ENCODE measurements at places on chromosomes 6 and 20.

GRCh38 chr20:21127201-21127981 is 1.5 kb downstream of the KIZ start:
- no peak for DNase-seq

DNA sequence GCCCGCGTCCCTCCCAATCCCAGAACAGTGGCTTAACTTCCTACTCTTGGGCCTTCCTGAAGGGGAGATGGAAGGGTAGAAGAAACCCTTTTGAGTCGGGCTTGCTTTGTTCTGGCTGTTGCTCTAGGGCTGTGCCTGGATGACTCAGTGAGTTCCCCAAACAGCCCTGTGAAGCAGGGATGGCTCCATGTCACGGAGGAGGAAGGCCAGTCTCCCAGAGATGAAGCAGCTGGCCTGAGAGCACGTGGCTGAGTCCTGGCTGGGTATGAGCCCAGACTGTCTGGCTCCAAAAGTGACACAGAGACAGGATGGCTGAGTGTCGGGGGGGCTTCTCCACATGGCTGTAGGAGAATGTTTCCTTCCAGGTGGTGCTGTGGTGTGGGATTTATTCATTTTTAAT is 4.6 kb downstream of the SYTL3 start:
- DNase-seq, result peak; percentile 87

DNA sequence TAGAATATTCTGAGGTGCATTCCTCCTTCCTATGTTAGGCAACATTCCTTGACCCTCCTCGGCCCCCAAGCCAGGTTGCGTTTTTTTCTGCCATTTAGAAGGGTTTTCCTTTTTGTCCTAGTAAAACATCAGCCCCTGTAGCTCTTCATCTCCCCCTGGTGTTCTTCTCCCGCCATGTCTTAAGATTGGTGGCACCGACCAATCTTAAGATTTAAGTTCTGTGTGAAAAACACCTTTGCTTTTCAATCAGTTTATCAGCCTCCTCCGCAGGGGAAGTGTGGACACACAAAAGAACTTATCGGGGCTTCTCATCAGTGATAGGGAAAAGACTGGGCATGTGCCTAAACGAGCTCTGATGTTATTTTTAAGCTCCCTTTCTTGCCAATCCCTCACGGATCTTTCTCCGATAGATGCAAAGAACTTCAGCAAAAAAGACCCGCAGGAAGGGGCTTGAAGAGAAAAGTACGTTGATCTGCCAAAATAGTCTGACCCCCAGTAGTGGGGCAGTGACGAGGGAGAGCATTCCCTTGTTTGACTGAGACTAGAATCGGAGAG is 719 bp upstream of the EDN1 start:
- DNase-seq, result peak; percentile 47

- no peak for DNase-seq
Measured at GRCh38 chr6:106901062-106901461, 73.5 kb downstream of the CD24 start.

DNA sequence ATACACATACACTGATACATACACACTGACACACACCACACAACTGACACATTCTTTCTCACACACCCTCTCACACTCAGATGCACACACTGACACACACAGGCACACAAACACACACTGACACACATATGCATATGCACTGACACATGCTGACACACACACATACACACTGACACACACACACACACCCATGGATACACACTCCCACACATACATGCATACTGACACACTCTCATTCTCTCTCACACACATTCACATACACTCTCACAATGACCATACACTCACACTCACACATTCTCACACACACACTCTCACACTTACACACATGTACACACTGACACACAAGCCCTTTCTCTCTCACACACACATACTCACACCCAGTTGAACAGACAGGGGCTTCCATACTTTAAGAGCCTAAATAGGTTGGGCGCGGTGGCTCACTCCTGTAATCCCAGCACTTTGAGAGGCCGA is 236.4 kb downstream of the LRFN2 start:
- no peak for DNase-seq

DNA sequence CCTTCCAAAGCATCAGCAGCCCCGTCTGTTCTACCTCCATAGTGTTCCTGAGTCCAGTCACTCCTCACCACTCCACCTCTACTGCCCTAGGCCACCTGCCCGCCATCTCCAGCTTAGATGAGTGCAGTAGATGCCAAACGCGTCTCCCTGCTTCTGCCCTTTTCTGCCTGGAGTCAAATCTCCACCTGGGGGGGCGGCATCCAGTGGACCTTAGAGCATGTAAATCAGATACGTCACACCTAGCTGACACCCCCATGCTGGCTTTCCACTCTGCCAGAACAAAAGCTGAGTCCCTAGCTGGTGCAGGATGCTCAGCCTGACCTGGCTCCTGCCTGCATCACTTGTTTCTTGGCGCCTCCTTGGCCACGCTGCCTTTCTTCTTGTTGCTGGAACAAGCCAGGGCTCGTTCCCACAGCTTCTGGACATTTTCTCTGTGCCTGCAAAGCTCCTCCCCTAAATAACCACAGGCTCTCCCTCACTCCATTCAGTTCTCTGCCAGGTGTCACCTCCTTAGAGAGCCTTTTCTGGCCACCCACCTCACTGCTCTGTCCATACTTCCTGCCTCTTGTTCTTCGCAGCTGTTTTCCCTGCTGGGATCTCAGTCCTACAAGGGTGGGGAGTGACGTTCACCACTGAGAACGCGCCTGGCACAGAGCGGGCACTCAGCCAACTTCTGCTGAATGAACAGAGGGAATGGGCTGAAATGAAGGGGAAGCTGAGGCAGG is 5.8 kb downstream of the DDR1 start:
- peak; percentile 82 for DNase-seq

DNA sequence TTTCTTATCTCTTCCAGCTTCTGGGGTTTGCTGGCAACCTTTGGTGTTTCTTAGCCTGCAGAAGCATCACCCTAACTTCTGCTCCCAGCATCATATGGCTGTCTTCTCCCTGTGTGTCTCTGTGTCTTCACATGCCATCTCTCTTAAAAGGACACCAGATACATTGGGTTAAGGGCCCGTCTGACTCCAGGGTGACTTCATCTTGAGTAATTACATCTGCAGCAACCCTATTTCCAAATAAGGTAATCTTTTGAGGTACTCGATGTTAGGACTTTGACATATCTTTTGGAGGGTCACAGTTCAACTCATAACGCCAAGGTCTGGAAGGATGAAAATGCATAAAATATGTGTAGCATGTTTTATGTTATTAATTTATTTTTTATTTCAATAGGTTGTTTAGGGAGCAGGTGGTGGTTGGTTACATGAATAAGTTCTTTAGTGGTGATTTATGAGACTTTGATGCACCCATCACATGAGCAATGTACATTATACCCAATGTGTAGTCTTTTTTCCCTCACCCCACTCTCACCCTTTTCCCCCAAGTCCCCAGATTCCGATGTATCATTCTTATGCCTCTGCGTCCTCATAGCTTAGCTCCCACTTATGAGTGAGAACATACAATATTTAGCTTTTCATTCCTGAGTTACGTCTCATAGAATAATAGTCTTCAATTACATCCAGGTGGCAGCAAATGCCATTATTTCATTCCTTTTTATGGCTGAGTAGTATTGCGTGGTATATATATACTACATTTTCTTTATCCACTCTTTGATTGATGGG is 131.1 kb downstream of the TBXT start:
- DNase-seq, result no peak

- no peak for DNase-seq
Measured at GRCh38 chr6:16279243-16279642, 40.9 kb downstream of the GMPR start.

GRCh38 chr6:170416959-170417606 is 110.5 kb downstream of the FAM120B start:
- no peak for DNase-seq

GRCh38 chr20:47238780-47239718 is 117.5 kb downstream of the ZMYND8 start:
- DNase-seq, result no peak

DNA sequence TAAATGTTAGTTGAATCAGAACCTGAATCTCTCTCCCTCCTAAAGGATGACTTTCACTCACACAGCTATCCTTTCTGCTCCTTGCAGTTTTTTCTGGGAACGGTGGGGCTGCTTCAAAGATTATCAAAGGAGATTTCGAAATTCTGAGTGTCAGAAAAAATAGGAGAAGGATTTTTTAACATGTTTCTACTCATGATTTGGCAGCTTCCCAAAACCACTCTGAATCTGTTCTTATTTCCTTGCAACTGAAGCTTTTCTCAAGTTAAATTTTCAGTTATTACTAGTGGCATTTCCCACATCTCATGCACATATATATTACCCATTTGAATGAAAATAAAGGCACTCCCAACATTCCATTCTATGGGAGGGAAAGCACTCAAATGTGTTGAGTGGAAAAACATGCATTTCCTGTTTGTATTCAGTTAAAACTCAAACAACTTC is 123.6 kb downstream of the LCA5 start:
- no peak for DNase-seq
